ENCODE measurements at places on chromosomes 13 and 19.
A peak's percentile ranks its signal among the peaks of the same experiment; 100 is the strongest.

DNA sequence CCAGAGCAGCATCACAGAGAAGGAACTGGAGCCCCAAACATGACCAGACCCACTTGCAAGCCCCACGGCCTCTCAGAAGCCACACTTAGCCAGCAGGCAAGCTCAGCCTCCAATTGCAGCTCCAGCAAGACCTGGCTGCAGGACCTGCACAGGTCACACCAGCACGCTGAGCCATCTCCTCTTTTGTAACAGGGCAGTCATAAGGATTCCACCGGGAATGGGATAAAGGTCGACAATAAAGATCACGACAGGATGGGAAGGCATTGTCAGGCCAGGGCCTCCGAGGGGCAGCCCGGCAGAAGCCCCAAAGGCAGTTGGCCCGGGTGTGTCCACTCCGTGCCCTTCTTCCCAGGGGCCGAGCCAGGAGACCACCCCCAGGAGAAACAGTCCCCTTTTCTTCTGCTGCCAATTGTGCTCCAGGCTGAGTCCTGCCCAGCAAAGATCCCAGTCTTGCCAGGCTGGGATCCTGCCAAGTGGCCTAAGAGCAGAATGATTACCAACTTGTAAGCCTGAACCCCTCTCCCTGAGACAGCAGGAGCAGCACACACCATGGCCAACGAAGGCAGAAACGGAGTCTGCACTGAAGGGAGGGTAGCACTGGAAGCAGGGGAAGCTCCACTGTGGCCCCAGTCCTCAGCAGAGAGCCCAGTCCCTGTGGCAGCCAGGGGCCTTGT lies 12.5 kb downstream of the PEPD start:
- peak; percentile 78 for DNase-seq

DNA sequence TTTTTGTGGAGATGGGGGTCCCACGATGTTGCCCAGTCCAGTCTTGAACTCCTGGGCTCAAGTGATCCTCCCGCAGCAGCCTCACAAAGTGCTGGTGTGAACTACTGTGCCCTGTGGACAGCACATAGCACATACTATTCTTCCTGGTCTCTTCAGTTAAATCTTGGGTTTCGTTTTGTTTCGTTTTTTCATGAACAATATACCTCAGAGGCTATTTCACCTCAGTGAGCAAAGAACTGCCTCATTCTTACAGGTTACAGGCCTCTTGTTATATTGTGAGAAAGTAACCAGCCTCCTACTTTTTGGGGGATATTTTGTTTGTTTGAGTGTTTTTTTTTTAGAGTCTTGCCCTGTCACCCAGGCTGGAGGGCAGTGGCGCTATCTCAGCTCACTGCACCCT lies 1.3 kb upstream of the C3 start:
- no peak for DNase-seq

DNA sequence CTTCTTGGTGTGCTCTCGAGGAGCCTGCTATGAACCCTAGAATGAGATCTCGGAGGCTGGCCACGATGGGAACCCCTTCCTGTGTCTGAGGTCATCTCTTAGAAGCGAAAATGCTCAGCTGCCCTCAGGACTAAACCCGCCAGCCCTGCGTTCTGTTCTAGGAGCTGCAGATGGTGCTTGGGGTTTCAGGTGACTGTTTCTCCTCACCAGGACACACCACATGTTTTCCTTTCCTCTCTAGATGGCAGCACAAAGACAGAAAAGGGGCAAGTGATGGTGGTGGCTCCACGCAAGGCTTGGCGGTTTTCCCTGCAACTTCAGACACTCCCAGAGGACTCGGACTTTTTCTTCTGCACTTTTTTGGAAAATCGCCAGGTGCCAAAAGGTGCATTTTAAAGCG lies 60.1 kb downstream of the RNASEH2B start:
- no peak for DNase-seq

GRCh38 chr19:7417671-7418324 lies 69.1 kb downstream of the ARHGEF18 start:
- DNase-seq, result no peak

- no peak for DNase-seq
Measured at GRCh38 chr19:39167461-39168257, 29.1 kb upstream of the NCCRP1 start.

DNA sequence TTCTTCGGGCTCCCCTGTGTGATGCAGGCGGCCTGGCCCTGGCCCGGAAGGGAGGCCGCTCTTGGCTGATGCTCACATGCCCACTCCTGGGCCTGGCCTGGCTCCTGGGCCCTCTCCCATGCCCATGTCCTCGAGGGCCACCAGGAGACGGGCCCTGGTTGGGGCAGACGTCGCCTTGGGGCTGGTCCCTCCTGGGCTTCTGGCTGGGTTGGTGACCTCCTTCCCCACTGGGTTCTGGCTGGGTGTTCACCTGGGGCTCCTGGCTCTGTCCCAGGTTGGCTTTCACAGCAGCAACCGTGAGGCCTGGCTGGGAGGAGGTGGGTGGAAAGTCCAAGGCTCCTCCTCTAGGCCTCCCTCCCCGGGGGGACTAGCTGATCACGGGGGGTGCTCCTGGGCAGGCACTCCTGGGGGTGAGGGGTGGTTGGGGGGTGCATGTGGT lies 15.5 kb upstream of the SLC7A10 start:
- peak; percentile 89 for DNase-seq

DNA sequence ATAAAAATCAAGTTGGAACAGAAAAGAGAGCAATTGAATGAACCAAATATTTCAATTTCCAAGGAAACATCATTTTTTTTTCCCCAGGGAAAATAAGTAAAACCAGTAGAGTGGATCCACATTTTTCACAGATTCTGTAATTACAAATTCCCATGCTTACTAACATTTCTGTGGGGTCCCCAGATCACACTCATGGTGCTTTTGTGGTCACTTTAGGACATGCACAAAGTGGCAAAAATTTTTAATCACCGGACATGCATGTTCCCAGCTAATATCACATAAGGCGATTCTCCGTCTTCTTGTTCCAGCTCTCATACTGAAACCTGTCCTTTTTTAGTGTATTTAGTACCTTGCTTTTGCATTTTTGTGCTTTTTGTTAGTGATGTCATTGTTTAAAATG lies 748.2 kb upstream of the SLITRK1 start:
- DNase-seq, result no peak

DNA sequence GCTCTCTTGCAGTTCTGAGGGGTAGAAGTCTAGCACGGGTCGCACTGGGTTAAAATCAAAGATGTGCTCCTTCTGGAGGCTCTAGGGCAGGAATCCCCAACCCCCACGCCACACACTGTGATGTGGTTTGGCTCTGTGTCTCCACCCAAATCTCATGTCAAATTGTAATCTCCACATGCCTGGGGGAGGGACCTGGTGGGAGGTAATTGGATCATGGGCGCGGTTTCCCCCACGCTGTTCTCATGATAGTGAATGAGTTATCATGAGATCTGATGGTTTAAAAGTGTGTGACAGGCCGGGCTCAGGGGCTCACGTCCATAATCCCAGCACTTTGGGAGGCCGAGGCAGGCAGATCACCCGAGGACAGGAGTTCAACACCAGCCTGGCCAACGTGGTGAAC lies 26.6 kb upstream of the CALM3 start:
- no peak for DNase-seq

- no peak for DNase-seq
Measured at GRCh38 chr13:99774644-99775043, 196.9 kb downstream of the ZIC5 start.

DNA sequence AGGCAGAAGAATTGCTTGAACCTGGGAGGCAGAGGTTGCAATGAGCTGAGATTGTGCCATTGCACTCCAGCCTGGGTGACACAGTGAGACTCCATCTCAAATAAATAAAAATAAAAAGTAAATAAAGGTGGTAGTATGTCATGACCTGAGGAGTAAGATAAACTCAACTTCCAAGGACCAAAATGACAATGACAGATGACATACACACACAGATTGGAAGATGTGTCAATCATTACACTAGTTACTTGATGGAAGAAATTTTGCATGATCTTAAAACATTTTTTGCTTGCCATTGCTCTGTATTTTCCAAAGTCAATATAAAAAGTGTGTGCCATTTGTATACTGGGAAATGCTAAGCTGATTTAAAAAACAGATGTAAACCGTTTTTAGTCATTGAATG lies 4.1 kb downstream of the SLC46A3 start:
- DNase-seq, result no peak

GRCh38 chr19:20791806-20792205 lies 15.7 kb downstream of the ZNF66 start:
- DNase-seq, result no peak

DNA sequence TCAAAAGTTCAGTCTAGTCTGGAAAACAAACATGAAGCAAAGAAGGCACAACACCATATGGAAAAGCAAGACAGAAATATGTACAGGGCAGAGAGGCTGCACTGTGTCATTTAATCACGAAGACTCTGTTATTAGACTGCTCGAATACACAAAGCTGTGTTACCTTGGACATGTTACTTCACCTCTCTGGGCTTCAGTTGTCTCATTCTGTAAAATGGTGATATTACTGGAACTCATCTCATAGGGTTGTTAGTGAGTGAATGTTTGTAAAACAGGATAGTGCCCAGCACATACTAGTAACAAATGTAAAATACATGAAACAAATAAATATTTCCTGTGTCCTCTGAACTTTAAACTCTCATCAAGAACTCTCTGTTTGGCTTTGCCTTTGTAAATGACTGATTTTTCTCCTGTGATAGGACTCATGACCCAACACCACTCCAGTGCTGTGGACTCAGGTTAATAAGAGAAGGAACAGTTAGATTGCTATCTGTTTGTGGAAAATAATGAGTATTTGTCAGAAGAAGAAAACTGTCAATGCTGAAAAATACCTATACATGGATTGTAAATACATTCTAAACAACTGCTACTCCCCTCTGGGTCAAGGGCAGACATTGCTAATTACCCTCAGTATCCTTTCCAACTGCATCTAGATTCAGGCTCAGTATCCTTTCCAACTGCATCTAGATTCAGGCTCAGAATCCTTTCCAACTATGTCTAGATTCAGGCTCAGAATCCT lies 62.3 kb downstream of the ZIC5 start:
- DNase-seq, result no peak

- no peak for DNase-seq
Measured at GRCh38 chr19:45307361-45307760, 15.3 kb downstream of the CKM start.

GRCh38 chr13:53800011-53800410 lies 771.4 kb downstream of the OLFM4 start:
- DNase-seq, result no peak

DNA sequence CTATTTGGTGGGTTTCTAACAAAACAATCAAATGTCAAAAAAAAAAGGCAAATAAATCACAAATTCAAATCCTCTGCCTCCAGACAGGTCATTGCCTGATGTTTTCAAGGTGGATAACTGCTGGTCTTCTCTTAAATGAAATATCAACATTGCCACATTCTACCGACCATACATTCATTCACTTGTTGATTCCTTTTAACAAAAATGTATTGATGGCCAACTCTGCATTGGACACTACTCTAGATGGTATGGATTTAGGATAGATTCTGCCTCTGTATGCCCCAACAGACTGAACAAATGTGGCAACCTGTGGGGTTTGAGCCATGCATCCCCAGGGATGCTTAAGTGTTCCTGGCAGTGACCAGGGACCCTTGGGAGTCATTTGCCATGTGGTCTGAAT lies 87.6 kb upstream of the STK24 start:
- no peak for DNase-seq

DNA sequence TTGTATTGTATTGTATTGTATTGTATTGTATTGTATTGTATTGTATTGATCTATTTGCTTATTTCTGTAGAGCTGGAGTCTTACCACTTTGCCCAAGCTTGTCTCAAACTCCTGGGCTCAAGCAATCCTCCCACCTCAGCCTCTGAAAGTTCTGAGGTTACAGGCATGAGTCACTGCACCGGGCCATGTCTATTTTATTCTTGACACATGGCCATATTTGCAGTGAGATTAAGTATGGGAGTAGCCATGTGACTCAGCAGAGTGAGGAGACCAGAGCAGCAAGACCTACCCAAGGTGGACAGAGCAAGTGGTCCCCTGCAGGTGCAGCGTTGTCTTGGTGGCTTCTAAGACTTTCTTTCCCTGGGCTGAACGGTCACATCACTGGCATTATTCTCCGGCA lies 49.1 kb upstream of the UBAC2 start:
- no peak for DNase-seq

- no peak for DNase-seq
Measured at GRCh38 chr19:23101241-23101640, 15.6 kb upstream of the ZNF730 start.

DNA sequence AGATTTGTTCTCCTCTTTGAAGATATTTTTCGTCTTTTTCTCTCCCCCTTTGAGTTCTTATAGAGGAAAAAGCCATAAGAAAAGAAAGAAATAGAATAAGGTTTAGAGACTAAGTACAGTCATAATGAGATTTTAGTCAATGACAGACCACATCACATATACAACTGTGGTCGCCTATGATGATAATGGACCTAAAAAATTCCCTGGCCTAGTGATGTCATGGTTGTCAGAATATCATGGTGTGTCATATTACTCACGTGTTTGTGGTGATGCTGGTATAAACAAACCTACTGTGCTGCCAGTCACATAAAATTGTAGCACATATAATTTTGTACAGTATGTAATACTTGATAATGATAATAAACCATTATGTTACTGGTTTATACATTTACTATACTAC lies 1096.1 kb downstream of the OLFM4 start:
- DNase-seq, result no peak

DNA sequence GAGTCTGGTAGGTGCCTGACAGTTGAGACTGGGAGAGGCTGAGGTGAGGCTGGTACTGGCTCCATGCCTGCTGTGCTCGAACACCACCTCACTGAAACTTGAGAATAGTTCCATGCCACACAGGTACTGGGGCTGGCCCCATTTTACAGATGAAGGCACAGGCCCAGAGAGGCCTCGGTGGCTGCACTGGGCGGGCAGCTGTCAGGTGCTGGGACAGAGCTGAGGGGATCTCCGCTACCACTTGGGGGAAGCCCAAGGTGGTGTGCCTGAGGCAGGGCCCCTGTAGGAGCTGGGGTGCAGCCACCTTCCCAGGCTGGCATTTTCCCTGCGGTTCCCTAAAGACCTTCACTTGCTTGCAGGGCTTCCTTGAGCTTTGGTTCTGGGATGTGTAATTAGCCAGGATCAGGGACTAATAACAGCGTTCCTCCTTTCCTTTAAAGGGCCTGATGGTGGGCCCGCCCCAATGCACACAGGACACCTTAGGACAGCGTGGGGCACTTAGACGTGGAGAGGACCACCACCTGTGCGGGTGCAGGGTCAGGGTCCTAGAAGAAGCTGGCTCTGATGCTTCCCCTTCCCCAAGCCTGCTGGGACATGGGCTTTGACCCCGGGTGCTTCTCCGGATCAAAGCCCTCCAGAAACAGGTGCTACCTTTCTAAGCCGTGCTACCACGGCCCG lies 23.6 kb downstream of the CAPN12 start:
- DNase-seq, result no peak

DNA sequence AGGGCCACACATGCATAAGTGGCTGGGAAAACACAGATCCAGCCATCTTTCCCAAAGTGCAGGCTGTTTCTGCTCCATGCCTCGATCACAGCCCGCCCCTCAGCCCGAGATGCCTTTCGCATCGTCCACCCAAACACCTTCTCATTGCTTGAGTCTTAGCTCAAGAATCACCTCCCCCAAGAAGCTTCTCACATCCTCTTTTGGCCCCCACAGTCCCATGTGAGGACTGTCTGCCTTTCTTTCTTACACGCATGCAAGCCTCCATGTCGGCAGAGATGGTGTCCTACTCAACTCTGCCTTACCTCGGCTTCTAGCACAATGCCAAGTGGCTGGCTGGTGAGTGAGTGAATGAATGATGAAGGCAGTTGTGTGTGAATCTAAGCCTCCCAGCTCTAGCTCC lies 18.1 kb upstream of the GSX1 start:
- DNase-seq, result no peak

- no peak for DNase-seq
Measured at GRCh38 chr19:12825254-12826131, 8.9 kb downstream of the RTBDN start.

- no peak for DNase-seq
Measured at GRCh38 chr13:57899096-57899495, 267.6 kb downstream of the PCDH17 start.

- DNase-seq, result no peak
Measured at GRCh38 chr13:62292714-62293480, 877.2 kb upstream of the PCDH20 start.

Data from left lobe of liver (tissue), 2 donors.